ENCODE measurements at places on chromosomes 13 and 19. TPM values are rescaled to one million over a fixed set of nuclear protein-coding genes. Genes with fewer than 3 reads are reported as not detected.

DNA sequence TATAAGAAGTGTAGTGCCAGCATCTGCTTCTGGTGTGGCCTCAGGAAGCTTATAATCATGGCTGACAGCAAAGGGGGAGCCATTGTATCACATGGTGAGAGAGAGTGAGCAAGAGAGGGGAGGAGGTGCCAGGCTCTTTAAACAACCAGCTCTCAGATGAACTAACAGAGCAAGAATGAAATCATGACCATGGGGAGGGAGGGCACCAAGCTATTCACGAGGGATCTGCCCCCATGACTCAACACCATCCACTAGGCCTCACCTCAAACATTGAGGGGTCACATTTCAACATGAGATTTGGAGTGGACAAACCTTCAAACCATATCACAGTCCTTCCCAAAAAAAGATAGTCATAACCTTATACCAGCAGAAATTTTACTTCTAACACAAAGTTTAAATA lies 174.0 kb downstream of the GPC5 start:
- DNase-seq: no peak

DNA sequence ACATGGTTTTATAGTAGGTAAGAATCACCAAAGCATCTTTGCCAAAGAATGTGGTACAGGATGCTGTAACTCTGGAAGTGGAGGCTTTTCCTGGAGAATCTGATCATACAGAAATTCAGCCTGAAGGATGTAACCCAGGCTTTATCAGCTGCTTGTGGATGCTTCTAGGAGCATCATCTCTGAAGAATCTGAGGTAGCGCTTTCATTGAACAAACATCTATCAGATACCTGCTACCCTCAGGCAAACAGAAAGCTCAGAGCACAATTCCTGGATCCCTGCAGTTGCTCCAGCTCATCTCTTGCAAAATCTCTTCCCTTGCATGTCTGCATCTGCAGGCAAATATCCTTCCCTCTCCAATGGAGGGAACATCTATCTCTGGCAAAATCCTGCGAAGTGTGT lies 9.3 kb downstream of the FAM124A start:
- DNase-seq: no peak

DNA sequence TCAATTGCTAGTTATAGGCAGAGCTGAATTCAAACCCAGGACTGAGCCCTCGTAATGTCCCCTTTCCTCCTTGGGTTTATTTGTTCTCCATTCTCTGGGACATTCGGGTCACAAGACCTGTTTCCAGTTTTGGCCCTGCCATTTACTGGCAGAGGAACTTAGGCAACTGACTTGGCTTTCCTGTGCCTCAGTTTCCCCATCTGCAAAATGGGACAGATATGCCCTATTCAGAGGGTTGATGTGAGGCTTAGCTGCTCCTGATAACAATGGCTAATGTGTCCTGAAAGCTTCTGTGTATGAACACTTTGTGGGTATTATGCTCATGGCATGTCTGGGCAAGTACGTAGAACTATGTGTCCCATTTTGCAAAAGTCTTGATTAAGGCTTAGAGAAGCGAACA lies 996 bp downstream of the ZNF524 start:
- DNase-seq: no peak

- no peak for DNase-seq
Observed at GRCh38 chr19:10899151-10899653, 27.8 kb downstream of the CARM1 start.

DNA sequence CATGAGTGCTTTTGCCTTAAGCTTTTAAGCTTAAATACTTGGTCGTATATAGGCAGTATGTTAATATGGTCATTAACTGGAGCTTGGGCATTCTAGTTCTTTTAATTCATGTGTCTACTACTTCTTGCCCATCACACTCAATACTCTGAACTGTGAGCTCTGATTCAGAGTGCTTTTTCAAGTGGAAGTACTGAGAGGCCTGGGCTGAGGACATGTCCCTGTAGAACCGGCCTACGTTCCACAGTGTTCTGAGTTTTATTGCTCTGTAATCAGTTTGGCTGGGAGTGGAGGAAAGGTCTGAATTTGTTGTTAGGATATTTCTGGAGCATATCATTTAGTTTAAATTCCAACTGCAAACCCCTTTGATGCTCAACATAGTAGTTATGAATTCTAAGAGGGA lies 1744.8 kb upstream of the MIR17HG start:
- DNase-seq: no peak

- peak; percentile 98 for DNase-seq
Observed at GRCh38 chr19:4007021-4007835, at the start of gene PIAS4. PIAS4 (plus strand) TSS chr19:4007736; CDS start chr19:4007761, 25 bp downstream.

The TMEM59L gene
- 2.9 TPM for total RNA-seq

The PSG1 gene
- not detected for total RNA-seq
